CD4-positive, alpha-beta T cell (primary cell): ENCODE measurements at places on chromosomes 2 and 18.

GRCh38 chr2:79788952-79789651, 276.3 kb downstream of the CTNNA2 start:
- no peak for DNase-seq

GRCh38 chr2:75200140-75201096, 1.1 kb upstream of the TACR1 start:
- no peak for DNase-seq

DNA sequence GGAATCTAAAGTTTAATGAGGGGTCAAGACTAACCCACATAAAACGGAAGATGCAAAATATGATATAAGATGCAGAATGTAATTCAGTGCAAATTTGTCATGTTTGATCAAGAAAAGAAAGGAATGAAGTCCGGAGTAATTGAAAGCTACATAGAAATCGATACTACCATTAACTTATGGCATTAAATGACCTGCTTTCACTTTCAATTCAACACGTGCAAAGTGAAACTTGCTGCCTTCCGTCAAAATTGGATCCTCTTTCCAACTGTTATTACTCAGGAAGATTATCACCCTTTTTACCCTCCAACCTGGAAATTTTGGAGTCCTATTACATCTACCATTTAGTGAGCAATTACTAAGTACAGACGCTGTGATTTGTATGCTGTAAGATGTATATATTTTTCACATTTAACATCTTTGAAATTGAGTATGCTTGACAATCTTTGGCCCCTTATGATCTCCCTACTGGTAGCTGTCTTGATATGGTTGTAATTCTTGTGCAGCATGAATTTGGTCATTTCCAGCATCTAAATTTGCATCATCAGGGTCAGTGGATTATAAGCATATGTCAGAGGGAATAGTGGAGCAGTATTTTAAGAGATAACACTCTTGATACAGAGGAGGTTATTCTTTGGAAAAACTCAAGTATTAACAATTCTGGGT, 18.6 kb downstream of the UNC80 start:
- DNase-seq, result no peak

DNA sequence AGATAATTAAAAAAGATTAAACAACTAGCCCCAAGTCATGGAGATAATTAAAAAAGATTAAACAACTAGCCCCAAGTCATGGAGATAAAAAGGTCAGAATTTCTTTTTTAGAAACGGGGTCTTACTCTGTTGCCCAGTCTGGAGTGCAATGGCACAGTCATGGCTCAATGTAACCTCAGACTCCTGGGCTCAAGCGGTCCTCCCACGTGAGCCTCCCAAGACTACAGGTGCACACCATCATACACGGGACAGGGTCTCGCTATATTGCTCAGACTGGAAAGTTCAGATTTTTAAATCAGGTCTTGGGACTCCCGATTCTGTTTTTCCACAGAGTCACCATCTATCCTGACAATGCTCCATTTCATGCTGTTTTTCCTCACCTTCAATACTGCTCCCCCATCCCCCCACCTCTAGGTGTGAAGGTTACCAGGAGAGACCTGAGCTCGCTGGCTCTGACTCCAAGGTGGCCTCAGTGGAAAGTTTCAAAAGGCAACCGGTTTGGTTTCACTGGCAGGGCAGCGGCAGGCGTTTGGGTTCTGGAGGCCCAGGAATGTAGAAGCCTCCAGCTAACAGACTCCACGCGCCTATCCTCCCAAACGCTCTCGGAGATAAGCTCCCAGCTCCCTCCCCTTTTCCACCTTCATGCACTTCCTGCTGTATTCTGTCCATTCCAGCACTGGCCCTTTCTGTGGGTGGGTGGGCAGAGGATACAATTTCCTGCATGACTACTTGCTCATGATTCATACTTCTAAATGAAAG, 2.9 kb upstream of the SEMA4C start:
- DNase-seq, result no peak

DNA sequence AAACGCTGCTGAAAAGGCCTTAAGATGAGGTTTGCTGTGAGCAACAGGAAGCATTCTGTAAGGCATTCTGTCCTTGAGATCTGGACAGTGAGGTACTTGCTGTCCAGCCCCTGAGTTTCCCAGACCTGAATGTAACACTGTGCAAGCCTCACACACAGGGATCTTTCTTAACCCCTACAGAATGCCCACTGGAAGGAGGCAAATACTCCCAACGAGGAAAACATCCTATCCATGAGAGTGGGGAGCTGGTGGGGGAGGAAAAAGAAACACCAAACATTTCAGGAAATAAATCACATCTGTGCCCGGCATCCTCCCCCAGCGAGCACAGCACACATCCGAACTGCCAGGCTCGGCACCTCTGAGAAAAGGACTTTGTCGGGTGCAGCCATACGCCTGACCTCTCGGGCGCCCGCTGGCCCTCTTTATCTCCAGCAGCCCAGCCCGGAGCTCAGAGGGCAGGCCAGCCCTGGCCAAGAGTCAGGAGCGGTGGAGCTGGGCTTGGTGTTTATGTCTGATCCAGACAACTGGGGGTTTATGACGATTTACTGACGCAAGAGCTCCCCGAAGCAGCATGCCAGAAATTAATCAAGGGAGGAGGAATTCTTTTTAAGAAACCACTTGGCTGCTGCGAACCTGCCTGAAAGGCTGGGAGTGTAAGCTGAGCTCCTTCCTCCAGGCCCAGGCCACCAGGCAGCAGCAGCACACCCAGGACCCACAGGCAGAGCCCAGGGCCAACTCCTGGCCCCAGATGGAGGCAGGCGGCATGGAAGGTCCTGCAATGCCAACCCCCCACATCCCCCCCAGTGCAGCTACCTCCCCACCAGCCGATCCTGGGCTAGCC, 72.2 kb downstream of the HDAC4 start:
- no peak for DNase-seq

DNA sequence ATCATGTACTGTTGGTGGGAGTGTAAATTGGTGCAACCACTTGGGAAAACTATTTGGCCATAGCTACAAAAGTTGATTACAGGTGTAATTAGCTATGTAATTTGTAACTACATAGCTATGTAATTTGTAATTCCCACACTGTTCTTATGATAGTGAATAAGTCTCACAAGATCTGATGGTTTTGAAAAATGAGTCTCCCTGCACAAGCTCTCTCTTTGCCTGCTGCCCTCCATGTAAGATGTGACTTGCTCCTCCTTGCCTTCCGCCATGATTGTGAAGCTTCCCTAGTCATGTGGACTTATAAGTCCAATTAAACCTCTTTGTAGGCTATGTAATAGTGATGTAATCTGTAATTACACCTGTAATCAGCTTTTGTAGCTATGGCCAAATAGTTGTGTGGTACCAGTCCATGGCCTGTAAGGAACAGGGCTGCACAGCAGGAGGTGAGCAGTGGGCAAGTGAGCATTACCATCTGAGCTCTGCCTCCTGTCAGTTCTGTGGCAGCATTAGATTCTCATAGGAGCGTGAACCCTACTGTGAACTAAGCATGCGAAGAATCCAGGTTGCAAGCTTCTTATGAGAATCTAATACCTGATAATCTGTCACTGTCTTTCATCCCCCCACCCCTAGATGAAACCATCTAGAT, 133.7 kb upstream of the COPS8 start:
- DNase-seq, result no peak

GRCh38 chr2:181742922-181743722, 62.8 kb upstream of the NEUROD1 start:
- DNase-seq, result no peak

- DNase-seq, result no peak
These were observed 339.8 kb upstream of the CDH7 start for GRCh38 chr18:65411061-65411460.

DNA sequence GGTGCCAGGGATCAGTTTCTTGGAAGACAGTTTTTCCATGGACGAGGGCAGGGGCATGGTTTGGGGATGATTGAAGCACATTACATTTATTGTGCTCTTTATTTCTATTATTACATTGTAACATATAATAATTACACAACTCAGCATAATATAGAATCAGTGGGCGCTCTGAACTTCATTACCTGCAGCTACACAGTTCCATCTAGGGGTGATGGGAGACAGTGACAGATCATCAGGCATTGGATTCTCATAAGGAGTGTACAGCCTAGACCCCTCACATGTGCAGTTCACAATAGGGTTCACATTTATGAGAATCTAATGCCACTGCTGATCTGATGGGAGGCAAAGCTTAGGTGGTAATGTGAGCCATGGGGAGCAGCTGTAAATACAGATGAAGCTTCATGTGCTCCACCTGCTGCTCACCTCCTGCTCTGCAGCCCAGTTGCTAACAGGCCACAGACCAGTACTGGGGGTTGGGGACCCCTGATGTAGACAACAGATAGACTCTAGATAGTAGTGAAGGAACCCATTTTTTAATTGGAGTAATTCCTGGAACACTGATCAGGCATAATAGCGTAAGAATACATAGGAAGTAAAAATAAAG, 41.5 kb upstream of the MC4R start:
- no peak for DNase-seq

GRCh38 chr2:226423498-226423960, 376.1 kb downstream of the IRS1 start:
- DNase-seq, result peak; percentile 19

DNA sequence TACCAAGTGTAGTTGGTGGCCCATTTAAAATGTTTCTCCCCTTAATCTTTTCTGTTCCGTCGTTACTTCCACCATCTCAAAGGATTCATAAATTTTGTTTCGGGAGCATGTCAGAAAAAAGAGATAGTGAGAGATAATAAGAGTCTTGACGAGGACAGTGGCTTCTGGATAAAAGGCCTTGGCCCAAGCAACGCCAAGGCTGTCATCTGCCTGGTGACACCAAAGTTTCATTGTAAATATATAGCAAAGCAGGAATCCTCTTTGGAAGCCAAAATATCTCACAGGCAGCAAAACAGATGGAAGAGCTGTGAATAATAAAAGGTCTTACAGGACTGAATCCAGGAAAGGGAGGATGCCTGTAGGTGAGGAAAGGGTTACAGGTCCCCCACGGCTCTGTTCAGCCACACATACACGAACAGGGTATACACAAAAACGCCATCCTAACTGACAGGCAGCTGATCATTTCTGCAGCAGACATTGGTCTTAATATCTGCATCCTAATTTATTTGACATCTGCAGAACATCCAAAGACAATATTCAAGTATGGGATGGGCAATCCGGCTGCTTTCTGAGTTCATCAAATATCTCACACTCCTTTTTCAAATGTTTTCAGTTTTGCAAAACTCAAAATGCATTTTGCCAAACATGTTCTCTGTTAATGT, 382.8 kb downstream of the OSR1 start:
- DNase-seq, result no peak

DNA sequence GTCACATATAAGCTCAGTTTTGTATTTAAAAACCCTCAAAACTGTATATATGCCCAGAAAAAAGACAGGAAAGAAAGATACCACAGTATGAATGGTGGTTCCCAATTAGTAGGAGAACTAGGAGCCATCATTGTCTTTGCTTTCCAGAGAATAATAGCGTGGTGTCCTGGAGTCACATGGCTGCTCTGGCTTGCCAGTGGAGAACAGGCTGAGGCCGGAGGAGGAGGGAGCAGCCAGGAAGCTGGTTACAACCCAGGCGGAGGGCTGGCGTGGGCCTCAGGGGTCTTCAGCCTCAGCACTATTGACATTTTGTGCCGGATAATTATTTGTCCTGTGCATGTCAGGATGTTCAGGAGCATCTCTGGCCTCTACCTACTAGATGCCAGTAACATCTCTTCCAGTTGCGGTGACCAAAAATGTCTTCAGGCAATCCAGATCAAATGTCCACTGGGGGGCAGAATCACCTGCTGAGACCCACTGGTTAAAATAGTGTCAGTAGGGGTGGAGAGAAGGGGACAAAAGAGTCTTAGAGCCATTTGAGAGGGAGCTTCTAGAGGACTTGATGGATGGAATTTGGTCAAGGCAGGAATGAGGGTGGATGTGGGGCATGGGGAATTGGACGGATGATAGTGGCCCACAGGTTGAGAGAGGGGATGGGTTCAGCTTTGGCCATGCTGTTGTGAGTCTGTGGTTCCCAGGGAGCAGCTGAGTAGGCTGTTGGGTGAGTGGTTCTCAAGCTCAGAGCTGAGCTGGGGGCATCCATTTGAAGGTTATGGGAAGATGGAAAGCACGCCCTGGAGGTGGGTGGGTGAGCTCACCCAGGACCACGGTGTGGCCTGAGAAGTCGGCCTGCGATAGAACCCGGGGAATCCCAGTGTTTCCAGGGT, 144.9 kb downstream of the AGAP1 start:
- no peak for DNase-seq

- no peak for DNase-seq
These were observed 4.9 kb downstream of the KCNK3 start for GRCh38 chr2:26697425-26697824.

- DNase-seq, result no peak
These were observed 89.0 kb downstream of the MARCHF4 start for GRCh38 chr2:216283038-216283900.

- no peak for DNase-seq
These were observed 66.0 kb upstream of the ASAP2 start for GRCh38 chr2:9140645-9141044.

DNA sequence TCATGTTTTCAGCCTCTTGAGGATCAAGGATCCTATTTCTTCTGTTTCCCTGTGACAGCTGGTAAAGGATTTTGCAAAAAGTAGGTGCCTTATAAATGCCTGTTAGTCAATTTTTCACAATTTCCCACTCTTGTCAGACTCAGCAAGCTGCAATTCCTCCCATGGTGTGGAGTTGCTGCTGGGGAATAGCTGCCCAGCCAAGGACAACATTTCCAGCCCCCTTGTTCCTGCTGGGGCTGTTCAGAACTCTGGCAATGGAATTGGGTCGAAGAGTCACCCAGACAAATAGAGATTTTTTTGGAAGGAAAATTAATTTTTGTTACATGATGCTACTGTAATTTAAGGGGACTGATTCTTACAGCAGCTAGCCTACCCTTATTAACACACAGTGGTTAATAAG, 43.7 kb downstream of the FSHR start:
- no peak for DNase-seq

- no peak for DNase-seq
These were observed 63.1 kb upstream of the B3GNT7 start for GRCh38 chr2:231332388-231332787.

DNA sequence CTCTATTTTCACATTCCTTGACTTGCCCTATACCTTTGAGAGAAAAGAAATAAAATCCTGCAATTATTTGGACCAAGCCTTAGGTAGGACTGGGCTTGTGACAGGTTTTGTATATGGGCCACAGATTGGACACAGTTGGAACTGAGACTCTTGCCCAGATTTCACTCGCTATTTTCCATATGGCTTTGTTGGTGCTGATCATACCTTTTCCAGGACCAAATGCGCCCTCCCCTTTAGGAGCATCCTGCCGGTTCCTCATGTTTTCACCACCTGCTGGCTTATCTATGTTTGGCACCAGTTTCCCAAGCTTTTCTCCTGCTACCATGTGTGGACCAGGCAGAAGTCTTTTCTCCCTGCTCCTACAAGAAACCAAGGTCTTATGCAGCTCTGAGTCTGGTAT, 494.9 kb downstream of the EPHA4 start:
- no peak for DNase-seq

DNA sequence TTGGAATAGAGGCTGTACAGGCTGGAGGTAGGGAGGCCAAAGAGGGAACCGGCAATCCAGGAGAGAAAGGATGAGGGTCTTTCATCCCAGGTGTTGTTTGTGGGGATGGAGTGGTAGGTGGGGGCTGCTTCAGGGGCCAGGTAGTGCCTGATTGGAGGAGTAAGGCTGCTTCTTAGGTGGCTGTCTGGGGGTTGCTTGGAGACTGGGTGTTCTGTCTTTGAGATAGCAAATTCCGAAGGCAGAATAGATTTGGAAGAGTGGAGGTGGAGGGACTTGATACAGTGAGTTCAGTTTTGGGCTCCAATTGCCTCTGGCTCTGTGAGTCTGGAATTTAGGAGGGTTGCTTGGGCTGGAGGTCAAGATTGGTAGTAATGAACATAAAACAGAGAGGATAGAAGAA, 5.9 kb downstream of the ZNF532 start:
- no peak for DNase-seq
